ENCODE measurements at places on chromosomes 5 and 9.
A peak's percentile ranks its signal among the peaks of the same experiment; 100 is the strongest.

- no peak for DNase-seq
Observed at GRCh38 chr9:80504601-80505230, 933.0 kb downstream of the TLE4 start.

DNA sequence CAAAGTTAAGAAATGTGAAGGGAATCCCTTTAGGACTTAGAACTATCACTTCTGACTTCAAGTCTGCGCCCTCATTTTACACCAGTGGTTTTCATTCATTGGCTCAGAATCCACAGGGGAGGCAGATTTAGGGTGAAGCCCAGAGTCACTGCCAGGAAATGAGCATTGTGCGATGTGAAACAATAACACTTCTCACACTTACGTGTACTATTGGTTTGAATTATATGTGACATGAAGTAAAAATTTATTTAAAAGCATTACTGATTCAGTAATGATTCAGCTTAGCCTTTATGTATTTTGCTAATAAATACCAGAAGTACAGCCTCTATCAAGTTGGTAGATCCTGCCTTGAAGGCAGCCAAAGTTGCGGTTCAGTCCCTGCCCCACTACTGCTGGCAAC lies 98.6 kb downstream of the PAM start:
- no peak for DNase-seq

DNA sequence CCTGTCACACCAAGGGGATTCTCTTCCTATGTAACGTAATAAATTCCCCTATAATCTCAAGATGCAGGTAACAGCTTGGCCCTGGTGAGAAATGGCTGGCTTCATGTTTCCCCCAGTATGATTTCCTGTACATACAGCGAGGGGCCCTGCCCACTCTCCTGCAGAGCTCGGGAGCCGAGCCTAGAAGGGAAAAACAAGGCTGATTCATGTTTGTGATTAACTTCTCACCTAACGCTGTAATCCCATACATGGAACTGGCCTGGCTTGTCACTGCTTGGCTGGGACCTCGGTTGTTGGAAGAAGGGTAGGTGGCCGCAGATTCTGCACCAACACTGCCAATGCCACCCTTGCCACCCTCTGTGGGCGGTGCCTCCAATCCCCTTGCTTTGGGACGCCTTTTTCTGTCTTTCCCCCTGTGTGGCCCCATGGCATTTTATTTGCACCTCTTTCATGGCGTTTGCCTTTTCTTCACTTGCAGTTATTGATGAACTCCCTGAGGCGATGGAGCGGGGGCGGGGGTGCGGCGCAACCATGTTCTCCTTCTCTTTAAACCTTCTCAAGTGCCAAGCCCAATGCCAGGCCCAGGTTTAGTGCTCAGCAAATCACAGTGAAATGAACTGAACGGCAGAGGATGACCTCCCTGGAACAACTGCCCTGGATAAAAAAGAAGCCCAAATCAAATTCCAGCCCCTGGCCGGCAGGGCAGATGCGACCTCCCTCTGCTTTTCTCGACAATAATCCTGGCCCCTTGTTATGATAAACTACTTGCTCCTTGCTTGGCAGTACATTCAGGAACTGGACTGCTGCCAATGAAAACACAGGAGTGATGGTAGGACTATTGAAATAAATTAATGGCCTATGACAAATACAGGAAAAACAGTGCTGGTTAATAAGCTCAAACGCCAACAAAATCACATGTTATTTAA lies 108.1 kb downstream of the TMEM174 start:
- DNase-seq, result peak; percentile 28

- DNase-seq, result no peak
Observed at GRCh38 chr5:107393851-107394250, 276.9 kb downstream of the EFNA5 start.

DNA sequence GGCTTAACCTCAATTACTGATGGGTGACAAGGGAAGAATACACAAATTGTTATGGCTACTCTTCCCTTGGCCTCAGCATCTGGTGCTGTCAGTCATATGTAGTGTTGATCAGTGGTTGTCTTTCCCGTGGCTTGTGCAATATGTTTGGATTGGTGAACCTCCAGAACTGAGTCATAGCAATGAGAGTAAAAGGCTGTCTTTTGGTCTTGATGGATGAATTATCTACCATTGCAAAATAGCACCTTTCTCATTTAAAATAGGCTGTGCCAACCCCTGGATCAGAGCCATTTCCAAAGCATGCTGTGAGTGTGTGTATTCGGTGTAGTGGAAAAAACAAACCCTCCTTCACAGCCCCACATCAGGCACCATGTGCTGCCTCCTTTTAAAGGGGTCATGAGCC lies 14.6 kb upstream of the F2R start:
- no peak for DNase-seq

GRCh38 chr9:127707766-127708165 lies 978 bp downstream of the CFAP157 start:
- DNase-seq, result no peak

DNA sequence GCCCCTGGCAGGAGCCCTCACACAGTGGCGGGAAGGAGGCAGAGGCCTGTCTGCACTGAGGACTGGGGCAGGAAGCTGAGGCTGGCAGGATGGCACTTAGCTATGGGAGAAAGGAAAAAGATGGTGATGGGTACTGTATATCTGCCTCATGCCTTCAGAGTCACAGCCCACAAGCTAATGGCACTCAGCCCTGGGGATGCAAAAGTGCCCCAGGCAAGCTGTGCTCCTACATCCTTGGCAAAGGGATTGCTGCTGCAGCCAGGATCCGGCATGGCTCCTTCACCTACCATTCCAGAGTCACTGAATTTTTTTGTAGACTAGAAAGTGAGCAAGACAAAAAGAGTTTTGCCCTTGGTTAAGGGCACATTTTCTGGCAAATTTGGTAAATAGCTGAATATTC lies 8.7 kb downstream of the ACSL6 start:
- DNase-seq, result no peak

DNA sequence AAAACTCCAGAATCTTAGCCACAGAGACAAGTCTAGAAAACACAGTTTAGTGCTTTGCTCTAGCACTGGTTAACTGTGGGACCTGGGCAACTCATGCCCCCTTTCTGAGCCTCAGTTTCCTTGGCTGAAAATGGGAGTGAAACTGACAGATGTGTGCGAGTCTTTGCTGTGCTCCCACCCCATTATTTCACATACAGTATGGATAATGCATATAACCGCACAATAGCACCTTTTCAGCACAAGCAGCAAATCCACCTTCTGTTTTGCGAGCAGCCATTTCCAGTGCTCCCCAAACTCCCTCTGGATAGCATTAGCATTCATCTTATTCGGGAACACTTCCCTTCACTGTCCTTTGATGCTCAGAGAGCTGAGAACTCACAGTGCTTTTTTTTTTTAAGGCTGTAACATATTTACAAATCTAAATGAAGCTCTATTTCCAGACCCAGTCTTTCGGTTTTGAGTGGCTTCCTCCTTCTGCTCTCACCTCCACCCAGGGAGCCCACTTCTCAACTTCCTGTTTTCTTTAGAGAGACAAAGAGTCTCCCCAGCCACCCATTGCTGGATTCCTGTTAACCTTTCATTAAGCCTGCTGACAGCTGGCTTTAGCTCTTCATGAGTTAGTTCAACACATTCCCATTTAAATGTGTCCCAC lies 49.2 kb downstream of the TIMD4 start:
- no peak for DNase-seq

DNA sequence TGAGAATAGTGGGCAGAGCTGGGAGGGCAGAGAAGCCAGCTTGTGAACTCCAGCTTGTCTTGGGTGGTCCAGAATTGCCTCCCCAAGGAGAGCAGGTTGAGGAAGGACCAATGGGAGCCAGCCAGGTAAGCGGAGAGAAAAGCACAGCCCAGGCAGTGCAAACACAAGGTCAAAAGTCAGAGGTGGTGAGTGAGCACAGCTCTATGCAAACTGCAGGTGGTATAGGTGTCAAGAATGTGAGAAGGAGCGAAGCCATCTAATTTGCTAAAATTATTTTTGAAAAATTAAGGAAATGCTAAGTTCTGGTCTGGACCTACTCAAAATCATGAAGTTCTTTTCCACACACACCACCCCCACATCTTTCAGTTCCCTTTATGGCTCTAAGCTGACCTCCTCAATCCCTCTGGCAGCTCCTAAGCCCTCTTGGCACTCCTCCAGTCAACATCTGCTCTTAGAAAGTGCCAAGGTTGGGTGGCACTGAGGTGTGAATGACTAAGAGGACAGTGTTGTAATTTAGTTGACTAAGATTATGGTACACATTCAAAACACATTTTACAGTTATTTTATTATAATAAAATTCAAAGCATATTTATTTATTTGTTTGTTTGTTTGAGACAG lies 6.6 kb upstream of the OTULINL start:
- no peak for DNase-seq

DNA sequence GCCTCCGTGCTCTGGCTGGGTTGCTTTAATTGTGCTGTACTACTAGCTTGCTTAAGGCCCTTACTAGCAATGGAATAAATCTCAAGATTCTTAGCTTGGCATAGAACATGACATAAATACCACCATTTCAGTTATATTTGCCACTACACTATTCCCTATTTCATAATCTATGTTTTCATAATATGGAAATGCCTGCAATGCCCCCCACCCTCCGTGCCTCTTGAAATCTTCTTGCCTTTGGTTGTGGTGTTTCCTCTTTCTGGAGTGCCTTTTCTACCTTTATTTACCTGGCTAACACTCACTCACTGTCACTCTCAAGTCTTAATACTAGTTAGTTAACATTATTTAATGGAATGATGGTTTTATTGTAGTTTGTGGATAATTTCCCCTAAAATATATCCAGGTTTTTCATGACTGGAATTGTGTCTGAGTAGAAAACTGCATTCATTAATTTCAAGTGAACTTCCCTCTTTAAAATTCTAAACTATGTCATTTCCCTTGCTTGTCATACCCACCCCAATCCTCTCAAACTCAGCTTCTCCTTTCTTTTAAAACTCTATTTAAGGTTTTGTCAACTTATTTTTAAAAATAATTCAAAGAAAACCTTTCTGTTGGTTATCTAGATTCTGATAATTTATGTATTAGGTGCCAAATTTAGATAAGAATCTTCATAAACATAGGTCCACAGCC lies 521.7 kb upstream of the DAB2 start:
- DNase-seq, result no peak

DNA sequence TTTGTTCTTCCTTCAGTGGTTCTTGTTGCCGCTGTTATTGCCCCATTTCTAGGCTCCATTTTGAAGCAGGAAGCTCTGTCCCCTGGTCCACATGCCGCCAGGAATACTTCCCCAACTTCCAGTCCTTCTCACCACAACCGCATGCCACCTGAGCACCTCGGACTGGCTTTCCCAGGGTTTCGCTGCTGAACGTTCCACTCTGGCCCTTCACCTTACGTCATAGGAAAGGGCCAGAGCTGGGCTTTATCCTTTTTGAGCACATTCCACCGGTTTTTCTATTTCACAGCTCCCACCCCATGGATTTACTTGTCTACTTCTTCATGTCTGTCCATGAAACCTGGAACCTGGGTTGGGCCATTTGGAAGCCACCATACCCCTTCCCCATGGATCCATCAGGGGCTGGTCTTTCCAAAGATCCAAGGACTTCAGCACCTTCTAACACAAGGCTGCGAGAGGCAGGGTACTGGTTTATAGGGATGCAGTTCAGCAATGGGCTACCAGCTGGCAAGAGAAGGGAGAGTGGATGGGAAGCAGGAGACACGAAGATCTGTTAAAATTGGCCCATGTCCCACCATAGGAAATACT lies 557.4 kb downstream of the BNC2 start:
- DNase-seq, result no peak

DNA sequence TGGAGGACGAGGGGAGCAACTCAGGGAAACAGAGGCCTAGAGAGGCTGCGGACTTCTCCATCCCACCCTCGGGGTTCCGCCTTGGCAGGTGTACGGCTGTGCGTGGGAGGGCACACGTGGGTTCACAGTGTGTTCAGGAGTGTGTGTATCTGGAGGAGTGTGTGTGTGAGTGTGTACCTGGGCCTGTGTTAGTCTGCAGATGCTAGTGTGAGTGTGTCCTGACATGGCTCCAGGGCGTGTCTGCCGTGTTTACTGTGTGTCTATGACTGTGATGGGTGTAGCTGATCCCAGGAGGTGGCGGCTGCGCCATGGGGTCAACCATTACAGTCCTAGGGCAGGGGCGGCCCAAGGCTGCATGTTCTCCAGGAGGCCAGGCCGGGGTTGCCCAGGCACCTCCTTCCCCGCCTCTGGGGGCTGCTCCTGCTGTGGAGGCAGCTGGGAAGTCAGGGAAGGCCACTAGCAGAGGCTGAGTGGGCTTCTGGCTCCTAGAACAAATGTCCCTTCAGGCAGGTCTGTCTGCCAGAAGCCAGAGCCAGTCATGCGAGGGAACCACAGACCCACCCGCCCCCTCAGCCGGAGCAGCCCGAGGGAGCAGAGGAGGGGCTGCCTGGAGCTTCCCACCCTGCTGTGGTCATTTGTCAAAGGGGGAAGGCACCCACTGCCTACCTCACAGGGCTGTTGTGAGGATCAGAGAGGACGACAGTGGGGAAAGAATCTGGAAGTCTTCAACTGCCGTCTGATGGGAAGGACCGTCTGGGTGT lies 21.4 kb downstream of the CRB2 start:
- no peak for DNase-seq

DNA sequence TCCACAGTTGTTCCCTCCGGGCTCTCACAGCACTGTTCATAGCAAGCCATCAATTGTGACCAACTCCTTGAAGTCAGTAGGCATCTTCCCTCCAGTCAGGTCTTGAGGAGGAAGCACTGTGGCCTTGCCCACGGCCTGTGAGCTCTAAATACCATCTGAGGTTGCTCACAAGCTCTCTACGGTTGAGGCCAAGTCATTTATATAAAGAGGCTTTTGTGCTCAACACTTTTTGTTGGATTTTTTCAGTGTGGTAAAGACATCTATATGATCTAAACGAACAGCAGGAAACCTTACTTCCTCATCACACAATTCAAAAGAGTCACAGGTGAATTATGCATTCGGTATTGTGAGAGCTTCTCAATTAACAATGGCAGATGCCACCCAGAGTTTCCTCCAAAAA lies 97.3 kb downstream of the ZNF462 start:
- DNase-seq, result no peak

DNA sequence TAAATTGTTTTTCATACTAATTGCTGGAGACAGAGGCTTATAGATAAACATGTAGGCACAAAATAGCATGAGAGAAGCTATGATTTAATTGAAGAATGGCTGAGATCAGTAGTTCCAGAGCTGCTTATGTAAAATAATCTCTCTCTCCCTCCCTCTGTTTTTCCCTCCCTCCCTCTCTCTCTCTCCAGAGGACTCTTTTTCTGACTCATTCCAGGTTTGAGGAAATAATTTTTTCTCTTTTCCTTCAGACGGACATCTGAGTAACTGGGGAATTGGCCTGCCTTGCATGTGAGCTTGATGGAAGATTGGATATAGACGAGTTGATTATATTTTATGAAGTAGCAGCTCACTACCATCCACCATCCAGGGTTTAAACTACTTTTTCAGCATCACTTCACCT lies 35.5 kb downstream of the KCTD16 start:
- DNase-seq, result no peak

All from urinary bladder (tissue), 4 donors.